Hematopoietic multipotent progenitor cell treated with erythropoietin and hydrocortisone succinate and interleukin-3 and kit ligand, for 15 days (in vitro differentiated cells): ENCODE measurements at places on chromosomes 7 and 10.
A peak's percentile ranks its signal among the peaks of the same experiment; 100 is the strongest.

- DNase-seq, result peak; percentile 10
Measured at GRCh38 chr7:45923290-45923689, 2.2 kb upstream of the IGFBP3 start.

DNA sequence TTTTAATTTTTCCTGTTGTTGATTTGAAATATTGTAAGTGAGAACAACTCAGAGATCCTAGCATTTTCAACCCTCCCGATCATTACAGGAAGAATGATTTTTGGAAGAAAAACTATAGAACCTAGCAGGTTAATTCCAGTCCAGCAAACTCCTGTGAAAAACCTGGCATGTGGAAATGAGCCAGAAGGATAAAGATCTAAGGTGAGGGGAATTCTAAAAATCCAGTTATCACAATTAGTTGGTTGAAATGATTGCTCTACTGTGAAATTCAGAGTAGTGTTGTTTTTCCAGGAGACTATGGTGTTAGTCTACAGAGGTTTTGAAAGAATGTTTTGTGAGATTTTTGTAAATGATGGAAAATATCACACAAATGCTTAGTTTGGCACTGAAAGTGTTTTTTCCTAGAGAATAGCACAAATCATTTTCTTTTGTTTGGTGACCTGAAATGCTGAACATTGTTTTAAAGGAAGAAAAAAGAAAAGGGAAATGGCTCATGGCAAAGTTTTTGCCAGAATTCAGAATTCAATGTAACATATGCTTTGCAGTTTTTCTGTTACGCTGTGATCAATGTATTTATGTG lies 152.4 kb upstream of the SLC26A5 start:
- no peak for DNase-seq

DNA sequence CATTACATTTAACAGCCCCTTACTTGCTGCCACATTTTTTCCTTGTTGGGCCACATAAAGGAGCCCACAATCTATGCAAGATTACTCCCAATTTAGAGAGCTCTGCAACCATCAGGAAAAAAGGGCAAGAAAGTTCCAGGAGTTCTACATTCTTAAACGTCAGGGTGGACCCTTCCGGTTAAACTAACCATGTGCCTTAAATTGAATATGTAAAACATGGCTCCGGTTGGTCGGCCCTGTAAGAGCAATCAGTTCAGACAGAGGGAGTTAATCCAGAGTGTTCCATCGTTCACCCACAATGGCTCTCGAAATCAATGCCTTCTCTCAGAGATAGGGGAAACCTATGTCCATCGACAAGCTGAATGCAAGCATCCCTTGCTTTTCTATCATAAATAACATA lies 253.7 kb upstream of the PFKP start:
- DNase-seq, result no peak

GRCh38 chr10:16231734-16232435 lies 204.9 kb upstream of the PTER start:
- DNase-seq, result no peak
